Stimulated activated CD4-positive, alpha-beta T cell treated with anti-CD3 and anti-CD28 coated beads, Interleukin-1b, Interleukin-23, amount 100 ng/mL, for 1 hour (primary cell): ENCODE measurements at places on chromosomes 3 and 15.

DNA sequence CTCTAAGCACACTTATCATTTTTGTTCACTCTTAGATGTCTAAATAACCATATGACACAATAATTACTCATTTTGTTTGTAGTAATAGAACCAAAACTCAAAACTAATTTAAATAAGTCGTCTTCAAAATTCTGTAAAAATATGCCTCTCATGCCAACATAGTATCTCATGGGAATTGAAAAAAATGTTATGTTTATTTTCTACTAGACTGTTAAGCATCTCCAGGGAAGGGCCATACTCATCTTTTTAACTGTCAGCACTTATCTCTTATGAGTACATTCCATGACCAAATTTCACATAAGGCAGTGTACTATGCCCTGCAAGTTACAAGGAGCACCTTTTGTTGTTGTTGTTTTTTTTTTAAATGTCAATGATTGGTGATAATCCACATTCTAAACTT lies 18.3 kb upstream of the USF3 start:
- DNase-seq, result no peak

GRCh38 chr3:128294999-128295468 lies 141.8 kb downstream of the EEFSEC start:
- DNase-seq, result no peak

GRCh38 chr3:124686028-124686670 lies 44.1 kb upstream of the UMPS start:
- DNase-seq, result no peak

GRCh38 chr3:17432236-17432635 lies 310.2 kb downstream of the TBC1D5 start:
- no peak for DNase-seq

DNA sequence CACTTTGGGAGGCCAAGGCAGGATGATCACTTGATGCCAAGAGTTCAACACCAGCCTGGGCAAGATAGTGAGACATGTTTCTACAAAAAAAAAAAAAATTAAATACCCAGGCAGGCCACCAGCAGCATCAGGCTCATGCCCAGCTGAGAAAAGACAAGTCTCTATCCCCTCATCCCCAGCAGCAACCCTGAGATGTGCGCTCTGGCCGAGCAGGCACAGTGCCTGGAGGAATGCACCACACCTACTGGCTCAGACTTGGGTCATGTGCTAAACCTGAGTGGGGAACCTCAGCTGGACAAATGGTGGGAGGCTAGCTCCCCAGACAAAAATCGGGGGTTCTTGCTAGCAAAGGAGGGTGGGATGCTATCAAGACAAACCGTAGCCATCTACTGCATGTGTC lies 10.2 kb upstream of the CCDC174 start:
- no peak for DNase-seq

DNA sequence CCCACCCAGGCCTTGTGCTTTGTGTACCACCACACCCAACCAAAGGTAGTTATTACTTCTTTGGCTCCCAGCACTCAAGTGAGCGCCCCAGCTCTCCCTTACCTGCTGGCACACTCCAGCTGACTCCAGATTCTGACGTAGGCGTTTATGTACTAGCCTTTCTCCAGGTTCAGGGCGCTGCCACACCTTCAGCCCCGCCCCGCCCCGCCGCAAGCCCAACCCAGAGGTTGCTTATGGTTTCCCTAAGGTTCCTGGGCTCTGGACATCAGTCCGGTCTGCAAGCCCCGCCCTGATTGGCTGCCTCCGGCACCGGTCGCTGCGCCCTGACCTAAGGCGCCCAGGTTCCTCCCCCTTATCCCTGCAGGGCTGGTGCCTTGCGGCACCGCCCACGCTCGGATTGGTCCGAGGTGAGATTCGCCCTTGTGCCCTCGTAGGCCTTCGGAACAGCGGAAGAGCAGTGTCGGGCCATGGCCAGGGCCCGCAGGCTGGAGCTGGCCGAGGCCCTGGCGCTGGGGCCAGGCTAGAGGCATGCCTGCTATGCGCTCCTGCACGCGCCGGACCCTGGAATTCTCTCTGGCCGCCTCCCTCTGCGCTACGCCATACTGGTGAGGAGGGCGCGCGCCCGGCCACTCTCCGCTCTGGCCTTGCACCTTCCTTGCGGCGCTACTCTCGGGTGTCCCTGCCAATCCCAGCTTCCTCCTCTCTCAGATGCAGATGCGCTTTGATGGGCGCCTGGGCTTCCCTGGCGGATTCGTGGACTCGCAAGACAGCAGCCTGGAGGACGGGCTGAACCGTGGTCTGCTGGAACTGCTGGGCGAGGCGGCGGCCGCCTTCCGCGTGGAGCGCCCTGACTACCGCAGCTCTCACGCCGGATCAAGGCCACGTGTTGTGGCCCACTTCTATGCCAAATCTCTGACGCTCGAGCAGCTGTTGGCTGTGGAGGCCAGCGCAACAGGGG lies 19.8 kb upstream of the NUDT16 start:
- DNase-seq, result no peak

GRCh38 chr15:70810916-70811578 lies 42.9 kb downstream of the LARP6 start:
- no peak for DNase-seq

DNA sequence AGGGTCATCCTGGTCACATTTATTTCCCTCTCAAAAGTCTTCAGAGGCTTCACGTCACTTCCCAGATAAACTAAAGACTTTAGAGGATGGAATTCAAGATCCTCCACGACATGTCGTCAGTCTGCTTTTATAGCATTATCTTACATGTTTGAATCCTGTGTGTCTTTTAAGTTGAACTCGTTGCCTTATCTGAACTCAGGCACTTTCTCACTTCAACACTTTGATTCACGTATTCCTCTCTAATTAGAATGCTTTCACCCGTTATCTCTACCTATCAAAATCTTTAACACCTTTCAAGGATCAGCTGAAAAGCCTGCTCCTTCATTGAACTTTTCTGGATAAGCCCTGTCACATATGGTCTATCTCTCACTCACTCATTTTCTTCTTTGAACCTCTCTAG lies 97.1 kb downstream of the MAP2K5 start:
- no peak for DNase-seq
